Breast epithelium (tissue), 4 donors: ENCODE measurements at places on chromosomes 3 and 15.

DNA sequence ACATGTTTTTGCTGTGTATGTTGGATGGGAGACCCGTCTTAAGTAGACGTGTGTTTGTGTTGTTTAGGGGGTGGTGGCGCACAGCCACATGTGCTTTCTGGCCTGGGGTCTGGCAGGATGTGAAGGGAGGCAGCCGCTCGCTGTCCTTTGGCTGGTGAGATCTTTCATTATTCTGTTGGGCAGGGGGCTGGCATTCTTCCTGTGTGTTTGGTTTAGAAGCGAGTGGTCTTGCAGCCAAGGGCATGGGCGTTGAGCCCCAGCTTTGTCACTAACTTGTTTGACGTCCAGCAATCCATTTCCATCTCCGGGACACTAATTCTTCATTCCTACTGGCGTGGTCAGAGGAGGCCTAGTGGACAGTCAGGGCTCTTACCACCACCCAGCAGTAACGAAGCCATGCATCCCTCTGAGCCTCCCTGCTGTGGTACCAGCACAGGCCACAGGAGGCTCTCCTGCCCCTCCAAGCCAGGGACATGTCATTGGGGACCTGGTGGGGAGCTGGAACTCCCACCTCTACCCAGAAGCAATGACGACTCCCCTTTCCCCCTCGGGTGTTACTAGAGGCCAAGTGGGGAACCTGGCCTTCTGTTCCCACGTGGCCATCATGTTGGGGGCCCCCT is 10.7 kb downstream of the THSD4 start:
- no peak for DNase-seq
- H3K27me3 ChIP-seq = no peaks in the 10 kb centered on the region
- no peaks in the 10 kb centered on the region for H3K36me3 ChIP-seq
- H3K27ac ChIP-seq = no peak overlapping the region
- H3K4me3 ChIP-seq = no peak overlapping the region
- H3K4me1 ChIP-seq = no peaks in the 10 kb centered on the region

- H3K27ac ChIP-seq = peak overlapping the region; percentile 20
- H3K4me1 ChIP-seq = no peaks in the 10 kb centered on the region
- no peaks in the 10 kb centered on the region for H3K36me3 ChIP-seq
- DNase-seq = peak; percentile 15
Observed at GRCh38 chr3:42729404-42730145, 27.0 kb upstream of the HHATL start.

- H3K27ac ChIP-seq = no peak overlapping the region
- H3K4me3 ChIP-seq = no peak overlapping the region
- no peaks in the 10 kb centered on the region for H3K27me3 ChIP-seq
- no peak for DNase-seq
- H3K4me1 ChIP-seq = no peaks in the 10 kb centered on the region
Observed at GRCh38 chr15:46177219-46177618, 542.4 kb downstream of the SQOR start.

DNA sequence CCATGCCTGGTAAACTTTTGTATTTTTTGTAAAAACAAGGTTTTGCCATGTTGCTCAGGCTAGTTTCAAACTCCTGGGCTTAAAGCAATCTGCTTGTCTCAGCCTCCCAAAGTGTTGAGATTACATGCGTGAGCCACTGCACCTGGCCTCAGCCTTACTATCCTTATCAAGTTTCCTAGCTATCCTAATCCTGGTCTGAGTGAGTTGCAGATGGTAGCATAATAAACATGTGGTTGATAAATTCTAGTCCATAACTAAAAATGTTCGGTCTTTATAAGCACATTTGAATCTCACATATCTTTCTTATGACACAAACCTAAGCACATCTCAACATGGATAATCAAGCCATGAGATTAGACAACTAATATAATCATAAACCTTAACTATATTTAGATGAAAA is 18.5 kb downstream of the NPHP3 start:
- no peak for DNase-seq
- H3K36me3 ChIP-seq = peaks cover 9% of the 10 kb centered on the region
- H3K27ac ChIP-seq = no peak overlapping the region
